GM04503 (cell line): ENCODE measurements at places on chromosomes 5 and 9.

DNA sequence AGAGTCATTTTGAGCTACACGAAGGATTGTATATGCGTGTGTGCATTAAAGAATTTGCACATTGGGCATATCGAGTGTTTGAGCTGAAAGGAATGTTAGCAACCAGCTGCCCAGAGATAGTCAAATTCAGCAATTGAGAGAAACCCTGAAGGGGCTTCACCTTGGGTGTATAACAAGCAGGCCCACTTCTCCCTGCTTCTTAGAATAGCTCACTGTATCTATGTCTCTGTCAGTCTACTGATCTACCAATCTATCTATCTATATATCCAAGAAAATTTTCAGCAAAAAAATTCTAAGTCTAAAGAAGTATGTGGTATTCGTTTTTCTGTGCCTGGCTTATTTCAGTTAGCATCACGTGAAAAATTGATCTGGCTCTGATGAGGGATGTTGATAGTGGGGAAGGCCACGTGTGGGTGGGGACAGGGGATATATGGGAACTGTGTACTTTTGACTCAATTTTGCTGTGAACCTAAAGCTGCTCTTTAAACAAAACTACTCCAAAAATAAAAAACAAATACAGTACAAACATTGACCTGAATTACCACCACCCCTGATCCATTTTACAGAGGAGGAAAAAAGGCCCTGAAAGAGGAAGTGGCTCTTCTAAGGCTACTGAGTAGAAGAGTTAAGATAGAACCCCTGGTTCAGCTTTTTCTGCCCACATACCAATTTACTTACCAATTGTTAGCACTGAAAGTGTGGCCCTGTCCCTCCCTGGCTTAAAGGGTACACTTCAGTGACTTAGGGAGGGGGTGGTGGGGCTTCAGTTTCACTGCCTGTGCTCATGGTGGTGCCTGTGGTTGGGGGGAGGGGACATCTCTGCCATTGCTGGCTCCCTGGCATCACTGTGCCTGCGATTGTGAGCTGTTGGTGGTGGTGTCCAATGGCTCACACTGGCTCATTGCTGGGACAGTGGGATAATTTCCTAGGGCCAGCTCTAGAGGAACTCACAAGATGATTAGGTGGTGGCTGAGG lies 141.8 kb downstream of the DOCK2 start:
- no peak for DNase-seq

GRCh38 chr5:66406761-66407336 lies 189.3 kb upstream of the MAST4 start:
- DNase-seq = no peak

DNA sequence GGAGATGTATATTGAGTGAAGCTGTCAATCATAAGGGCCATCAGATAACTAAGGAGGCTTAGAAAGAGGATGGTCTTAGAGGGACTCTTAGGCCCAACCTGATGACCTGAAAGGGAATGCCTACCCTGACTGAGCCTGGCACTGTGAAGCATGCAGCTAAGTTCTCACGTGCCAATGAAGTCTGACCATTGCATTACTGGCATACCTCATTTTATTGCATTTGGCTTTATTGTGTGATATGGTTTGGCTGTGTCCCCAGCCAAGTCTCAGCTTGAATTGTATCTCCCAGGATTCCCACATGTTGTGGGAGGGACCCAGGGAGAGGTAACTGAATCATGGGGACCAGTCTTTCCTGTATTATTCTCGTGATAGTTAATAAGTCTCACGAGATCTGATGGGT lies 421.6 kb upstream of the SGCD start:
- peak; percentile 92 for DNase-seq

GRCh38 chr9:22037954-22038690 lies 29.0 kb upstream of the CDKN2B start:
- no peak for DNase-seq

DNA sequence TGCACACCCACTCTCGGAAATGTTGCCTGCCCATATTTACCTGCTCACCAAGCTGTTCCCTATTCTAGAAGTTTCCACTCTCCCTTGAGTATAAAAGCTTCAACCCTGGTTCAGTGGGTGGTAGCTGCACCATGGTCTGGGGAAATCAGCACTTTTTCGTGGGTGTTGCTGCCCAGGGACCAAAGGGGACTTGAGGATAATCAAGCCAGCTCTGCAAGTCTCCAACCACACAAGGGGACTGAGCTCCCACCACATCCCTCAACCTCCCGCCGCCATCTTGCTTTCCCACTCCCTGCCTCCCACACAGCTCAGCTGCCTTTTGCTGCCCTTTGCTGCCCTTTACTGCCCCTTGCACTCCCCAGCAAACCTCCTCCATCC lies 210.0 kb downstream of the AUH start:
- DNase-seq = no peak

DNA sequence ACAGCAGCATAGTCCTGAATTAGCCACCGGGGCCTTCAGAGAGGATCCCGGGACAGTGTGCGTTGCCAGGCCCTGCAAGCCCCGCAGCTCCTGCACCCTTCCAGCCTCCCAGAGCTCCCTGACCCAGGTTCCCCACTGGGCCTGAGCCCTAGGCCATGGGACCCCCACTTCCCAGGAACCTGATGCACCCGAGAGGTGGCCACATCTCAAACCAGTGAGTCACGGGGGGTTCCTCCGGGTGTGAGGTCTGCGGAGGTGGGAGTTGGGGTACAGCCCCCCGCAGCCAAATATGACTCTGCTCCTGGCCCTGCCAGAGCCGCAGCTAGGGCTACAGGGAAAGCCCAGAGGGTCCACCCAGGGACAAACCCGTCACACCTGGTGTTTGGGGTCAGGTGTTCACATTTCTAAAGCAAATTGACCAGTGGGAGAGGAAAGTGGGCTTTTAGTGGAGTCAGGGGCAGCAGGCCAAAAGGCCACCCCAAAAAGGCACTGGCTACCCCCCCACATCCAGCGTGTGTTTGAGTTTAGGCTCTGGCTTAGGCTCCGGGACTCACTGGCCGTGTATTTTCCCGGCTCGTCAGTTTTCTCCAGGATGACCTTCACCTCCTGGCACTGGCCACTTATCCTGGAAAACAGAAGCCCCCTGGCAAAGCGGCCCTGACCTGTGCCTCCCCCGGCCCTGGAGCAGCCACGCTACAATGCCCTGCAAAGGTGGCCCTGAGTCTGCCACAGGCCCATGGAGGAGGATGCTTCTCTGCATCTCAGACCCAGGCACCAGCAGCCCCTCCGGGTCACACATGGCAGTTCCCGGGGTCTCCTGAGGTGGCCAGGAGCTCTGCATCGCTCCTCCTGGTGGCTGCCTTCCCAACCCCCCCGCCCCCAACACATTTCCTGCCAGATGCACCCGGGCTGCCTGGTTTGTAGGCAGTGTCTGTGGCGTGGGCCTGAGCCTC lies 17.4 kb upstream of the OBP2B start:
- no peak for DNase-seq

DNA sequence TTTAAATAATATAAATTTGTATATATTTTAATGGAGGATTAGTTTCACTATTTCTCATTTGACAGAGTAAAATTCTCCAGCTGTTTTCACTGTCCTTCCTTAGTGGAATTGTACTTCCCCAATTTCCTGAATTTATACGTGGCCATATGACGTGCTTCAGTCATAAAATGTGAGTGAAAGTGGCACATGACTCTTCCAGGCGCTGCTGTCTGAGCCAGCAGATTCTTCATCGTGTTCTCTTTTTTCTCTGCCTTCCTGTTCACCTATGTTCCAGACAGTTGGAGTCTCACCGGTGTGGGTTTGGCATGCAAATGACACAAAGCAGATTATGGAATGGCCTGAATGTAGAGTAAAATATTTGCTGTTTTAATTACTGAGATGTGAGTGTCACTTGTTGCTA lies 684.1 kb downstream of the SEMA5A start:
- DNase-seq = no peak

GRCh38 chr9:123399803-123400378 lies 43.9 kb downstream of the CRB2 start:
- no peak for DNase-seq

DNA sequence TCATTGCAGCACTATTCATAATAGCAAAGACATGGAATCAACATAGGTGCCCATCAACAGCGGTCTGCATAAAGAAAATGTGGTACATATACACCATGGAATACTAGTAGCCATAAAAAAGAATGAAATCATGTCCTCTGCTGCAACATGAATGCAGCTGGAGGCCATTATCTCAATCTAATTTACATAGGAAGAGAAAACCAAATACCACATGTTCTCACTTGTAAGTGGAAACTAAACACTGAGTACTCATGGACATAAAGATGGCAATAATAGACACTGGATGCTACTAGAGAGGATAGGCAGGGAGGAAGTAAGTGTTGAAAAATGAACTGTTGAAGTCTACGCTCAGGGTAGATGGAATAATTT lies 203.9 kb upstream of the CDH9 start:
- DNase-seq = no peak

- peak; percentile 66 for DNase-seq
Measured at GRCh38 chr9:124259158-124259808, 1.5 kb downstream of the NEK6 start.

GRCh38 chr5:16934123-16934522 lies 2.0 kb downstream of the MYO10 start:
- no peak for DNase-seq

DNA sequence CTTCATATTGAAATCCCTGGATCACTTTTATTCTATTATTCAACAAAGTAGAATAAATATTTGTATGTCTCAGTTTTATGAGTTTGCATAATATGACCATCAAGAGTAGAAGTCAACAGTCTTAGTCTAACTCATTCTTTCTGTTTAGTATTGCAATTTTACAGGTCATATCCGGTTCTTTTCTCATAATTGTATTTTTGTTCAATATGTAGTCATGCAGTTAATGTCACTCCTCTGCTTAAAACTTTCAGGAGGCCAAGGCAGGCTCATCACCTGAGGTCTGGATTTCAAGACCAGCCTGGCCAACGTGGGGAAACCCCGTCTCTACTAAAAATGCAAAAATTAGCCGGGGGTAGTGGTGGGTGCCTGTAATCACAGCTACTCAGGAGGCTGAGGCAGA lies 148.4 kb upstream of the TRPM3 start:
- no peak for DNase-seq
